Activated T-cell treated with anti-CD3 and anti-CD28 coated beads, Interleukin-2, amount 50 U/mL, for 48 hours (primary cell): ENCODE measurements at places on chromosomes 11 and 22.

DNA sequence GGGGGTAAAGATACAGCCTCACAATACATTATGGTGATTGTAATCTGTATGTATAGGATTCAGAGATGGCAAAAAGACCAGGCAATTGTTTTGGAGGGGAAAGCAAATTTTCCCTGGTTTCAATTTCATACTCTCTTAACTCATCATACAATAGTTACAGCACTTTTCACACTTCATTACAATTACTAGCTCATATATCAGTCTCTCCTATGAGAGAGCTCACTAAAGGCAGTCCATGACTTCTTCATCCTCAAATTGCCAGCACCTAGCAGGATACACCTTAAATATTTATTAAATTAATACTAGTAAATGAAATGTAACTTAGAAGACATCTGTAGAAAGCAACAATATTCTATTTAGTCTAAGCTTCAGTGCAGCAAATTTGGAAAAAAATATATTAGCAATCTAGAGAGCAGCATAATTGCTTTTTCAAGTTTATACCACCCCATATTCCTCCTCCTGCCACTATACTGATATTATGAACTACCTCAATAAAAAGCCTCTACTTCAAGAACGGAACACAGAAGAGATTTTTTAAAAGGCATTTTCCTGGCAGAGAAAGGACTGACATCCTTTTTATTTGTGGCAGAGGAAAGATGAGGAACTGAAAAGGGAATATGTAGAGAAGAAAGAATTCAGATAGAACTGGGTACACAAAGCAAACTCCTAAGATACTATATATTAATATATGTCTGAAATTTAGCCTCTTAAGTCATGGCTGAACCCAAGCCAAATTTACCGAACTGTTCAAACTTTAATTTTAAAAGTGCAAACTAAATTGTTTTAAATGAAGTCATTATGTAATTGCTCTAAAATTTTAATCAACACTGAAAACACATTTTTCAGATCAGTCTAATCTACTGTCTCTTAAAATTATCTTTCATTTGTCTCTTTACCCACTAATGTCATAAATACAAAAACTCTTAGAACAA is 27.7 kb downstream of the PICALM start:
- no peak for DNase-seq

GRCh38 chr11:832529-833113 is at the start of gene CD151:
Gene CD151 (plus strand): TSS chr11:832952. CDS start chr11:836070, 3,118 bp downstream.
- DNase-seq, result peak; percentile 53

DNA sequence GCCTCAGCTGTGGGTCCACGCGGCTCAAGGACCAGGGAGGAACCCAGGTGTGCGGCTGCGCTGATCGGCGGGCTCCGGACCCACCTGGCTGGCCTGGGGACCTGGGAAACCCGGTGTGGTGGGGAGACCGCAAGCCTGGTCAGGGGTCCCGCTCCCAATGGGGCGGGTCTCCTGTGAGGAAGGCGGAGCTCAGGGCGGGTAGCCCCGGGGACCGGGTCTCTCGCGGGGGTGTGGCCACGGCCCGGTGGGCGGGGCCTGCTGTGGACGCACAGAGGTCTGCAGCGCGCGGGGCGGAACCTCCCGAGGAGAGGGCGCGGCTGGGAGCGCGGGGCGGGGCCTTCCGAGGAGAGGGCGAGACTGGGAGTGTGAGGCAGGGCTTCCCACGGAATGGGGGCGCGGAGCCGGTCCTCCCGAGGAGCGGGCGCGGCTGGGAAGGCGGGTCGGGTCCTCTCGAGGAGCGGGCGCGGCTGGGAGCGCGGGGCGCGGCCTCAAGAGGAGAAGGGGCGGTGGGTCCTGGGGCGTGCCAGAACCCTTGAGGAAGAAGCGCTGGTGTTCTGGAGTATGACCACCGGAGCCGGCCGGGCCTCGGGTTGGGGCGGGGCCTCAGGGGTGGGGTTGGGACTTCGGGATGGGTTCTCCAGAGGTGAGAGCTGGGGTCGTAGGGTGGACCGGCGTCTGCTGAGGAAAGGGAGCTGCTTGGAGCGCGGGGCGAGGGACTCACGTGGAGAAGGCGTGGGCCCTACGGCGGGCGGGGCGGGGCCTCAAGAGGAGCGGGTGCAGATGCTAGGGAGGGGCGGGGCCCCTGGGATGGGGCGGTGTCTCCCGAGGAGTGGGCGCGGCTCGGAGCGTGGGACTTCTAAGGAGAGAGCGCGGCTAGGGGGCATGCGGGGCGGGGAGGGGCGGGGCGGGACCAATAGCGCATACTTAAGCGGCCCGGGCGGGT is 20.8 kb downstream of the DGCR6L start:
- peak; percentile 94 for DNase-seq

- DNase-seq, result no peak
Observed at GRCh38 chr11:2393941-2394817, 6.4 kb upstream of the TSSC4 start.

- DNase-seq, result no peak
Observed at GRCh38 chr11:63667995-63668795, 3.0 kb downstream of the ATL3 start.

- DNase-seq, result no peak
Observed at GRCh38 chr11:119471329-119471728, 48.4 kb upstream of the THY1 start.

DNA sequence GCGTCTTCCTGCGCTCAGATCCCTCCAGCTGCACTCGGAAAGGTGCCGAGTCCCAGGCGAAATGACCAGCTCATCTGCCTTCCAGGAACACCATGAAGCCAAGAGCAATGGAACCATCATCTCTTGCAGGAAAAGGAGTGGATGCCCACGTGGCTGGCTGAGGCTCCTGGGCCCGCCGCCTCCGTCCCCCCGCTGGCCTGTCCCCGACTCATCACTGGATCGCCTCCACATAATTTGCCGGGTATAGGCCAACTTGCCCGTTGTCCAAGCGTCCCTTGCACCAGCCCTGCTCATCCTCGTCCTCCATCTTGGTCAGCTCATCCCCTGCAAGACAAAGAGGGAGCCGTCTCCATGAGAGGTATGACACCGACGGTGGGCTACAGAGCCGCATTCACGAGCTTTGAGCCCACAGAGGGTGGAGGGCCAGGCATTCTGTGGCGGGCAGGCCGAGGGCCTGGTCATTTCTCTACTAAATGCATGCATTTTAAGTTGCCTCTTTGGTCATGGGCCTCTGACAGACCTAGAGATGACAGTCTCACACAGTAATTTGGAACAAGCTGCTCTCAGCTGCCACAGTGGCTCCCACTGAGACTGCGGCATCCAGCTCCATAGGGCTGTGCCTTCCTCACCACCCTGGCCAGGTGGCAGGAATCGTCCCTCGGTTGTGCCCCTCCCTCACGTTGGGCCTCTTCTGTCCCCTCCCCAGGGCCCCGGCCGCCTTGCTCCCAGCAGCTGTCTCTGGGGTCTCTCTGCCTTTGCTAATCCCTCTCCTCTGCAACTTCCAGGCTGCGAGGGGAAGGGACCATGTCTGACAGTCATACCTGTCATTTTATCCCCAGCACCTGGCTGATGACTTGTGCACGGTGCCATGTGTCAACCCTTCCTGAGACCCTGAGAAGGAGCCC is 14.3 kb upstream of the ARFGAP3 start:
- no peak for DNase-seq
